ENCODE measurements at places on chromosomes 1 and 21.

GRCh38 chr1:81044708-81045107 is 756.0 kb upstream of the ADGRL2 start:
- DNase-seq = no peak

DNA sequence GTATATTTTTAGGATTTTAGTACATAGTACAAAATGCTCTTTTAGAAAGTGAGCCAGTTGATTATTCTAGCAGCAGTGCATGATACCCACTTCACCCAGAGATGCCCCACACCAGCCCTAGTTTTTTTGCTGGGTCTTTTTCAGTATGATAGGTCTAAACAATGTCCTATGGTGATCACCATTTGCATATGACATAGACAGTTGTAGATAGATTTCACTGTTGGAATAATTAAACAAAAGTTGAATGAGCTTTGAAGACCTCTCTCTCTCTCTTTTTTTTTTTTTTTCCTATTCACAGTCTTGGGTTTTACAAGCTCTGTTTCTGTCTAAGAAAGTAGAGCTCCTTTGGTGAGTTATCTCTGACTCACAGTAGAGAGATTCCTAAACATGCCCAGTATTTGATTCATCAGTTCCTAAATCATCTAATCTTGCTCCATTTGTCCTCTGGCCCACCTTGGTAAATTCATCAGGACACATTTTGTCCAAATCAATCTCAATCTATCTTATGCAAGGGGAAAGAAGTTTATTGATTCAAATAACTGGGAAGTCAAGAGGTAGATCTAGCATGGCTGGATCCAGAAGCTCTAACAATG is 44.7 kb upstream of the VAV3 start:
- DNase-seq = no peak

DNA sequence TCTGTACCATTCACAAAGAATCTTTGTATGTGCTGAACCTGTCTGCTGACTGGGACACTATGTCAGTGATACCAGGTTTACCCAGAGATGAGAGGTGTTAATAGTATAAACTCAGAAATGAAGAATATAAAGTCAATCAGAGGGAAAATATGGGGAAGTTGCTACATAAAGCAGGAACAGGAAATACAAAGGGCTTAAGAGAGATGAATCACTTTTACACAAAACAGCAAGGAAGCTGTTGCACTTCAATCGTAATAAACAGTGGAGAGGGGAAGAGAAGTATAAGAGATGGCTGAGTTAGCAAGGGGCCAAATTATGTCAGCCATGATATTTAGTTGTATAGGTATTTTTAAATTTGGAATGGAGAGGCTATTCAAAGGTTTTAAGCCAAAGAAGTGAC is 890.2 kb upstream of the NCAM2 start:
- no peak for DNase-seq

GRCh38 chr1:201419746-201420607 is 1.6 kb downstream of the TNNI1 start:
- DNase-seq = no peak

DNA sequence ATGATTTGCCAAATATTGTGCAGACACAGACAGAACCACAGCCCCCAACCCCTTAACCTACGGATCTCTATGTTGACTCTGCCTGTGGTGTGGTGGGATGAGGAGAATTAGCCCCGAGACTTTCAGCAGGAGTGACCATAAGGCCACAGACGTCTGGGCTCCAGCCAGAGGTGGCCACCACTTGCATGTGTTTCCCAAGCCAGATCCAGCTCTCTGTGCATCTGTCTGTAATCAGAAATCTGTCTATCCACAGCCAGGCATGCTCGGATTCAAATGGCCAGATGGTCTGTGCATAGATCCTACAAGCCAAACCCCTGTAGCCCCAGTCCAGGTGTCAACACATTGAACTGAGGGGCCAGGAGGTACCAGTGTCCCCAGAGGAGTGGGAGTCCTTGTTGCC is 140.6 kb downstream of the SYF2 start:
- DNase-seq = no peak

DNA sequence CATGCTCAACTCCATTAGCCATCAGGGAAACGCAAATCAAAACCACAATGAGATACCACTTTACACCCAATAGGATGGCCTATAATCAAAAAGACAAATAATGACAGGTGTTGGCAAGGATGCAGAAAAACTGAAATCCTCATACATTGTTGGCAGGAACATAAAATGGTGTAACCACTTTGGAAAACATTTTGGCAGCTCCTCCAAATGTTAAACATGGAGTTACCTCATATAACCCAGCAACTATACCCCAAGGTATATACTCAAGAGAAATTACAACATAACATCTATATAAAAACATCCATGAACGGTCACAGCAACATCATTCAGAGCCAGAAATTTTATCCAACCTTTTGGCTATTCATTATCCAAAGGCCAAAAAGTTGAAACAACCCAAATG is 11.6 kb downstream of the EIF4G3 start:
- DNase-seq = no peak

DNA sequence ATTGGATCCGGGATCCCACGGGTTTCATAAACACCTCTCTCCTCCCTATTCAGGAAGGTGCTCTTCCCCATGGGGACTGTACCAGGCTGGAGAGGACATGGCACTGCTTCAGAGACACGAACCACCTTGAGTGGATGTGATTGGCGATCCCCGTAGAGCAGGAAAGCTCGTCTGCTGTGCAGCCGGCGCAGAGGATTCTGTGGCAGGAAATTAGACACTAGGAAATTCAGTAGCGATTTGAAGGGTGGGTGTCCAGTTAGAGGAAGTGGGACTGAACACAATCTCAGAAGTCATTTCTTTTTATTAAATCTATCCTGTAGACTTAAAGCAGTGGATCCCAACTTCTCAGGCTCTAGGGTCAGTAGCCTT is 767 bp downstream of the PDIK1L start:
- no peak for DNase-seq

GRCh38 chr1:167762061-167762746 is 40.4 kb downstream of the MPZL1 start:
- no peak for DNase-seq

DNA sequence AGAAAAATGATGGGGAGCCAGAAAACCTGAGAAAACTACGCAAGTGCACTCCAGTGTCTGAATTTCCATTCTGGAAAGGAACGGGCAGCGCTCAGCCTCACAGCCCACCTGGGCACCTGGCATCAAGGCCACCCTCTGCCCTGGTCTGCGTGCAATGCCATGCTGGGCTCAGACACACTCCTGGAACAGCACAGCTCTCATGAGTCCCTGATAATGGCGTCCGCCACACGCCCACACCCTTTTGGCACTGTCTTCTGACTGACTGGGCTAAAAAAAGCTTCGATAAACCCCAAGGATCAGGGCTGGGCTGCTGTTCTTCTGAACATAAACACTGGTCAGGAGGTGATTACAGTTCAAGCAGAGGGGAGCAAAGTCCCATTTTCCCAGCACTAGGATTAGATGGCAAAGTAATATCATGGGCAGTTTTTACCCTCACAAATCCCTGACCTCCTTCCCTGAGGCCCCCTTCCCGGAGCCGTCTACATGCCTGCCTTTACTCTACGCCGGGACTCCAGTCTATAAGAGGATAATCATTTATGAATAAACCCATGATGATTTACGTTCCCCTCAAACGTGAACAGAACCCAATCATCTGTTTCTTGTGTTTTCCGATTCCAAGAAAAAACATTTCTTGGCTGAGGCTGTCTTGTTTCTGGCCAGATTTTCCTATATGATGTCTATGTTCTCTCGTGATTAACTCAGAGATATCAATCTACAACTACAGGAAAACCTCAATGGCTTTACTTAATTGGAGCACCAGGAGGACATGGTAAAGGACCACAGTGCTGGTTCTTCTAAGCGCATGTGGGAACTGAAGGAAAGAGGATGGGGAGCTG is 22.6 kb downstream of the RCAN1 start:
- DNase-seq = no peak

GRCh38 chr21:27206368-27206982 is 239.6 kb upstream of the ADAMTS5 start:
- DNase-seq = no peak

- DNase-seq = no peak
Measured at GRCh38 chr1:46581681-46582455, 22.2 kb downstream of the MKNK1 start.

GRCh38 chr1:232132572-232132971 is 497.4 kb downstream of the SIPA1L2 start:
- no peak for DNase-seq

- peak; percentile 85 for DNase-seq
Measured at GRCh38 chr1:6727535-6727934, 25.9 kb upstream of the DNAJC11 start.

- no peak for DNase-seq
Measured at GRCh38 chr1:13964768-13965167, 264.8 kb downstream of the PRDM2 start.

DNA sequence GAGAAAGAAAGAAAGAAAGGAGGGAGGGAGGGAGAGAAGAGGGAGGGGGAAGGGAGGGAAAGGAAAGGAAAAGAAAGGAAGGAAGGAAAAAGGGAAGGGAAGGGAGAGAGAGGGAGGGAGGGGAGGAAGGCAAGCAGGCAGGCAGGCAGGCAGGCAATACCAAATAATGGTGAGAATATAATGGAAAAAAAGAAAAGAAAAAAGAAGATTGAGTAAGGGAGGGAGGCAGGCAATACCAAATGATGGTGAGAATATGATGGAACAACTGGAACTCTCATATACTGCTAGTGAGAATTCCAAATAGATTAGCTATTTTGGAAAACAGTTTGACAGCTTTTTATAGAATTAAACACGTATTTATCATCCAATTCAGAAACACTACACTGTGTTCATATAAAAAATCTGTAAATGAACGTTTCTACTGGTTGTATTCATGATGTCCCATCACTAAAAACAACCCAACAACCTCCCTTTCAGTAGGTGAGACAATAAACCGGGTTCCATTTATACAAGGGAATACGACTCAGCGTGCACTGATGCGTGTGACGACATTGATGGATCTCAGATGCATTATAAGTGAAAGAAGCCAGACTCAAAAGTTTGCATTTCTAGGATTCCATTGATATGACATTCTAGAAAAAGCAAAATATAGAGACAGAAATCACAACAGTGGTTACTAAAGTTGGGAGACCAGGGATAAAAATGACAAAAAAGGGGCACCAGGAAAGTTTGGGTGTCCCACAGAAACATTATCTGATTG is 226.4 kb downstream of the DSCAM start:
- DNase-seq = no peak

GRCh38 chr1:4736254-4736653 is 81.8 kb downstream of the AJAP1 start:
- no peak for DNase-seq

- no peak for DNase-seq
Measured at GRCh38 chr1:74733604-74734484, 892 bp downstream of the TYW3 start.

- no peak for DNase-seq
Measured at GRCh38 chr1:50416150-50416527, 7.1 kb downstream of the DMRTA2 start.

GRCh38 chr1:48659801-48660200 is 116.9 kb downstream of the BEND5 start:
- no peak for DNase-seq

DNA sequence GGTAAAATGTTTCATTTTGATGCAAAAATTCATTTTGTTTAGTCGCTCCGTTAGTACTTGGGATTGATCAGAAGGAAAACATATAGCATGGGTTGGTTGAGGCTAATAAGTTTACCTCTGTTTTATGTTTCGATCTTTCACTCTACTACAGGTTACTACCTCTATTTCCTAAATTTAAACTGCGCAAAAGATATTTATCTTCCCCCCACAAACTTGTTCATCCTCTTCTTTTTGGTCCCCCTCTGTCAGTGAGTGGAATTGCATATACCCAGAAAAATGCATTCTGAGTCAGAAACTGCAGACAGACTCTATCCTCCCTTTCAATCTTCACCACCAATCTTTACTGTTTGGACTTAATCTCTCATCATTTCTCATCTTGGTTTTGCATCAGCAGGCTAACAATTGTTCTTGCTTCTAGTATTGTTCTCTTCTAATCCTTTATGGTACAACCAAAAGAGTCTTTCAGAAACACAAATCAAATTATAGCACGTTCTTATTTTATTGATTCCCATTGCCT is 316.0 kb upstream of the ADGRL4 start:
- DNase-seq = no peak

DNA sequence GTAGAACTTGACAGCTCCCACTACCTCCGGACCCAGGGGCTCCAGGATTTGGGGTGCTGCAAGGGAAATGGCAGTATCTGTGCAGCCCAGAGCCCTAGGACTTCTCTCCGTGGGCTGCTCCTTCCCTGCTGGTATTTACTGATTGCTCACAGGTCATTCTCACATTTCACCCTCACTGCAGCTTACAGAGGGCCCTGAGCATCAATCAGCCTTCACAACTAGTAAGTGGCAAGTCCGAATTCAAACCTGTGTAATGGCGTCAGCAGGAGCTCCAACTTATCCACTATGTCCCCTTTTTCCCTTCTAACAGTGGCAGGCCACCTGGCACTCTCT is 32.4 kb downstream of the PIK3C2B start:
- DNase-seq = no peak

GRCh38 chr1:31923901-31924535 is 14.2 kb downstream of the PTP4A2 start:
- no peak for DNase-seq

- peak; percentile 77 for DNase-seq
Measured at GRCh38 chr1:111139324-111139955, 453 bp downstream of the DRAM2 start.

DNA sequence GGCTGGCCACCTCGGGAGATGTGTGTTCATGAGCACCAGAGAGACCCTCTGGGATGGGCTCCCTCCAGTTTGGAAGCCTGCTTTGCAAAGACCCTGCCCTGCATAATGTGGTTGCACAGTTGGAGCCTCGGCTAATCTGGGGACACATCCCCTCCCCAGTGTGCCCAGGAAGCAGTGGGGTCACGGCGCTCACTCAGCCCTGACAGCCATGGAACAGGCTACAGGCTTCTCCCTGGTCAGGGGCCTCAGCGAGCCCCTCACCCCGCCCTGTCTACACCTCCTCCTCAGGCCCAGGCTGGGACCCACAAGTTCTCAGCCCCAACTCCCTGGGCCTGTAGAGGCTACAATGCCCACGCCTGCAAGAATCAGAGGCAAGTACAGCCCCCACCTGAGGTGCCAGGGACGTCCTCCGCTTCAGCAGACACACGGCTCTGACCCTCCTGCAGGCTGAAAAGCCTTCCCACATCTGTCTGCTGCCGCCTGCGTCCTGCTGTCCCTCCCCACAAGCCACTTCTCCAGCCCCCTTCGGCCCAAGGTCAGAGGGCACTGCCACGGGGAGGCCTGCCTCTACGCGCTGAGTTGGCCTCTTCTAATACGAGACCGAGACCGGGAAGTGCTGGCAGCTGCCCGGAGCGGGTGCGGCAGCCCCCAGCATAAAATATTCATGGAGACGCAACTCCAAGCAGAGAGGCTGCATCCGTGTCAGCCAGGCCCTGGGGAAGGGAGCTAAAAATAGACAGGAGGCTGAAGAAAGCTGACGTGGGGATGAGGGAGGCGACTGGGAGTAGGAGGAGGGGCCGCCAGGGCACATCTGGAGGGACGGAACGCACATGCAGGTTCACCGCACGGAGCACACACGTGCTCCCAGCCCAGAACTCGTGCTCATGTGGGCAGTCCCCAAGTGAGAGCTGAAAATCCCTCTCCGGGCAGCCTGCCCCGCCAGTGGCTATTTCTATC is 15.2 kb upstream of the GPR153 start:
- no peak for DNase-seq

GRCh38 chr1:100767176-100767890 is 47.8 kb downstream of the VCAM1 start:
- DNase-seq = no peak

Data from activated CD8-positive, alpha-beta memory T cell treated with anti-CD3 and anti-CD28 coated beads, Interleukin-2, amount 50 U/mL, for 48 hours (primary cell).